ENCODE measurements at places on chromosomes 12 and 14.

DNA sequence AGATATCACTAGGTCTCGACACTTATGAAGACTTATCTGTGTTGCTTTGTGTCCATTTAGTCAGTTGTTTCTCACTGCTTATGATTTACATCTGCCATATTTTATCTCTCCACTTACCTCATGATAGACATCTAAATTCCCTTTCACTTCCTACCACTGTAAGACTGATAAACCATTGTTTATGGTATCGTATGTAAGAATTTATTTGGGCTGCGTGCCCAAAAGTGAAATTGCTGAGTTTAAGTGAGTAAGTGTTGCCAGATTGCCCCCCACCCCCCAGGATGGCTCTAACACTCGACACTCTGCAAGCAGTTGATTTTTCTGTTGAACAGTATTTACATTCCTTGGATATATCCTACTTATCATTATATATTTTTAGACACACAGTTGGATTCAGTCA lies 69.9 kb upstream of the MON2 start:
- DNase-seq: no peak

- DNase-seq: no peak
Measured at GRCh38 chr14:92496191-92496857, 17.3 kb upstream of the RIN3 start.

- DNase-seq: no peak
Measured at GRCh38 chr14:70398706-70399431, 18.0 kb downstream of the SYNJ2BP start.

GRCh38 chr14:29216268-29217232 lies 450.0 kb downstream of the FOXG1 start:
- no peak for DNase-seq

DNA sequence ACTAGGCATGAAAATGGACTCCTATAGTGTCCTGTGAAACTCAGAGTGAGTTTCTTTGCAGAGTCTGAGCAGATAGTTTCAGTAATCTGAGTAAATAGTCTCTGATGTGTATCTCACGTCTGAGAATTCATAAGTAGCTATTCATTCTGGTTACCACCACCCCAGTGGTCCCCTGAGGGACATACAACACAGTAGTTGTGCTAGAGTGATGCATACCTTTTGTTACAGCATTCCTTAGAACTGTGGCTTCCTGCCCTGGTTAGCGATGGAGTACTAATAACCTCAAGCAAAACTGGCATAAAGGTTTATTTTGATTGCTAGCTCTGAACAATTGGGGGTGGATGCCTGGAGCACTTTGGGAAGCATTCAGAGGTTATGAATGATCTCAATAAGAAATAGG lies 114.7 kb downstream of the DAAM1 start:
- DNase-seq: no peak

- no peak for DNase-seq
Measured at GRCh38 chr12:66270613-66271012, 31.7 kb upstream of the HELB start.

GRCh38 chr12:104648756-104649155 lies 192.0 kb downstream of the CHST11 start:
- DNase-seq: no peak

DNA sequence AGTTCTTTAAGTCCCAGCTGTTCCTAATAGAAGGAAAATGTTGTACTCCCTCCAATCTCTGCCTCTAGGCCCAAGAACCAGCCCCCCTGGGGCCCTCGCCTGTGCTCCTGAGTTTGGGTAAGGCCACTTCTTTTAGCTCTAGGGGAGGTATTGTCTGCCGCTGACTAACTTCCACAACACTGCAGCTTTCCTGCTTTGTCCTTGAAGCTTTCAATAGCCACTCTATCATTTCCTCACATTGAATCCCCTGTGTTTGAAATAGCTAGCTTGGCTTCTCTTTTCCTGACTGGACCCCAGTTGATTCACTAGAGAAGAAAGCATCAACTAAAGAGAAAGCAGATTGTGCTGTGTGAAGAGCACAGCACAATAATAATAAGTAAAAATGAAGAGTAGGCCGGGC lies 28.8 kb downstream of the KRT80 start:
- DNase-seq: no peak

DNA sequence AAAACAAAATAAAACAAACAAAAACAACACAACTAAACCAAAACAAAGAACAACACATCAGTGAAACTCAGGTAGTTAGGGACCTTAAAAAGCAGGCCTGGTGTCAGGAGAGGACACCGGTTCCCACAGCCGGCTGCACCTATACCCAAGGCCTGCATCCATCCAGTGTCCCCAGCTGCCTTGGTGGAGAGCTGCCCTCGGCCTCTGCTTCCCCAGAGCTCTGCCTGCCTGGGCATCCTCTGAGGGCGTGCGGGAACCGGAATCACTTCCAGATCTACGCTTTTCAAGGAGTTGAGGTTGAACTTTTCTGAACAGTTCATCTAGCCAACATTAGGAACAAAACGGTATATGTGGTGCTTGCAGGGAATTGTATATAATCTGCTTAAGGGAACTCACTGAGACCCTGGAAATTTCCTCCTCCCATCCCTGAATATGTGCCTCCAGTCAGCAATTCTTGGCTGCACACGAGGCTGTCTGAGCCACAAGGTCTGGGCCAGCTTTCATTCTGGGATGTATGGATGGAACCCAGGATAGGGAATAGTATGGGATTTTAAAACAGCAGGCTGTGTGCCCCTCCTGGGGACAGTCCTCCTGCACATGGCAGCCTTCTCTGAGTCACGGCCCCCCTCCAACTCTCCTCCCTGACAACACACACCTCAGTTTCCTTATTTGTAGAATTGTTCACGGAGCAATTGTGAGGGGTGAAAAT lies 319.0 kb upstream of the RTL1 start:
- DNase-seq: no peak

DNA sequence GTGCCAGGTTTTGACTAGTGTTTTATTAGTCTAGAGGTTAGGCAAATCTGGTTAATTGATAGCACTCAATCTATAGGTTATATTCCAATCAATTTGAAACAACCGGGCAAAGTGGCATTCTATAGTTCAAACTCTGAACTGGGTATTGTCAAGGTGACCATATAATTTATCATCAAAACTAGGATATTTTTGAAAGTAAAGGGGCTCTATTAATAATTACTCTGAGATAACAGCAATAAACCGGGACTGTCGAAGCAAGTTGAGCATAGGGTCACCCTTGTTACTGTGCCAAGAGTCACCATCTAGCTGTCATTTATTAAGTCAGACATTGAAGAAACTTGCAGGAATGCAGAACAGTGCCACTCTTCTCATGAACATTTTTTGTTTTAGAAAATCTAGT lies 321.2 kb downstream of the RAD51B start:
- no peak for DNase-seq

GRCh38 chr14:58977366-58977765 lies 211.1 kb upstream of the DAAM1 start:
- DNase-seq: no peak

DNA sequence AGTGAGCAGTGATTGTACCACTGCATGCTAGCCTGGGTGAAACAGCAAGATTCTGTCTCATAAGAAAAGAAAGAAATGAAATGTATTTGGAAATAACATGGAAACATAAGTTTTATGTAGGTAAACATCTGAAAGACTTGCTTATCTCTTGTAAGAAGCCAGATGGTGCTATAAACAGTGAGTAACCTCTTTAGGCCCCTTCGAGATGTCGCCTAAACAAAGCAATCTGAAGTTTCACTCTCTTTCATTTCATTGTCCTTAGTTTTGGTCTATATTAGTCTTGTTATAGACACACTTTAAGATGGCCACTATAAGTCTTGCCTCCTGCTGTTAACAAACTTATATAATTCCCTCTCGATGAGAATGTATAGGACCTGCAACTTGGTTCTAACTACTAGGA lies 472.6 kb upstream of the ATP2B1 start:
- DNase-seq: no peak

DNA sequence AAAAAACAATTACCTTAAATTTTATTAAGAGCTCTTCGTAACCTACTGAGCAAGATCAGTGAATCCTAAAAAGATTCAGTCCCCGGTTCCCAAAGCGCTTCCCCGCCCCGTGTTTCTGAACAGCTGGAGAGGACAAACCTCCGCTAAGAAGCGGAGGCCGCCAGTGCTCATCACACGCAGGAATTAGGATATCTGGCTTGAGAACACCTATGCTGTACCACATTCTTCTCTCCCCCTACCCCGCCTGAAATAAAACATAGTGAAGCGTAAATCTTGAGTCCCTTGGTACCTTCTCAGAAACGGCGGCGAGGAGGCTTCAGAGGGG lies 774 bp upstream of the WDR20 start:
- DNase-seq: no peak

- DNase-seq: no peak
Measured at GRCh38 chr12:83865431-83865830, 1047.2 kb downstream of the SLC6A15 start.

DNA sequence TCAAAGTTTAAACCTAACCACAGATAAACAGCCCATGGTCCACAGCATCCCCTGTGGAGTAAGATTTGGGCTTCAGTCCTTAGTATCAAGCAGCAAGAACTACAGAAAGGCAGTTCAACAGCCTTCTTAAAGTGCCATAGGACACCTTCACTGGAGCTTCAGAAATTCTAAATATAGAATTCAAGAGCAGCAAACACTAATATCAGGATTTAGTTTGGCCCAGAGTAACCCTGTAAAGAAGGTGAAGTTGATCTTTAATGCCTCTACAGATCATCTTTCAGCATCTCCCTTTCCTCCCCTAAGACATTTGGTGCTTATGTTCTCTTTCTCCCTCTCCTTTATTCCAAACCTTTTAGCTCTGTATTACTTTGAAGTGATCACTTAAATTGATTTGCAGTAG lies 59.5 kb upstream of the ARHGAP5 start:
- no peak for DNase-seq

- DNase-seq: no peak
Measured at GRCh38 chr12:13178568-13179210, 17.8 kb upstream of the EMP1 start.

DNA sequence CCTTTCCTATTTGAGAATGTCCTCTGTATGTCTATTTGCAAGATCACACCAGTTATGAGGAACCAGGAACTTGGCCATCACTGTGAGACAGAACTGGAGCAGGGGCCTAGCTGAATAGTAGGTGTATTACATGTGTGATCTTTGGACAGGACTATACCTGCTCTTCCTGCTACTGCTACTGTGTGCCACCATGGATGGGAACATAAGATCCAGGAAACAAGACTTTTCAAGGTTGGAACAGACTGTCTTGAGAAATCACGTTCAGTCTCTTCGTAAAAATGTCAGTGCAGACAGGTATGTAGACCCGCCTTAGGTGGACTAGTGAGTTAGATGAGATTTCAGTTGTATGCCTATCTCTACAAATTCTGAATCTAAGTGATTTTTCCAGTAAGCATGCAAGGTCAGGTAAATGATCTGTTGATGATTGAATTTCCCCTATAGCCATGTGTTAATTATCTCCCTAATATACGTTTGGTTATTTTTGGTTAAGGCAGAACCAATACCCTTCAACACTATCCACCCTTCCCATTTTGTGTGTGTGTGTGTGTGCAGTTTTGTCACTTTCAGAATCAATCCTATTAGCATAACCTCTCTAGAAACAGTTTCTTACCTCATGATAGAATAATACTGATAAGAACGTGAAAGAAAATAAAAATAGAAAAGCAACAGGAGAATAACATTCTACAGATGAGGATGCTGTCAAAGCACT lies 7.1 kb downstream of the A2M start:
- no peak for DNase-seq

GRCh38 chr14:34277191-34277590 lies 184.8 kb downstream of the SPTSSA start:
- DNase-seq: no peak

DNA sequence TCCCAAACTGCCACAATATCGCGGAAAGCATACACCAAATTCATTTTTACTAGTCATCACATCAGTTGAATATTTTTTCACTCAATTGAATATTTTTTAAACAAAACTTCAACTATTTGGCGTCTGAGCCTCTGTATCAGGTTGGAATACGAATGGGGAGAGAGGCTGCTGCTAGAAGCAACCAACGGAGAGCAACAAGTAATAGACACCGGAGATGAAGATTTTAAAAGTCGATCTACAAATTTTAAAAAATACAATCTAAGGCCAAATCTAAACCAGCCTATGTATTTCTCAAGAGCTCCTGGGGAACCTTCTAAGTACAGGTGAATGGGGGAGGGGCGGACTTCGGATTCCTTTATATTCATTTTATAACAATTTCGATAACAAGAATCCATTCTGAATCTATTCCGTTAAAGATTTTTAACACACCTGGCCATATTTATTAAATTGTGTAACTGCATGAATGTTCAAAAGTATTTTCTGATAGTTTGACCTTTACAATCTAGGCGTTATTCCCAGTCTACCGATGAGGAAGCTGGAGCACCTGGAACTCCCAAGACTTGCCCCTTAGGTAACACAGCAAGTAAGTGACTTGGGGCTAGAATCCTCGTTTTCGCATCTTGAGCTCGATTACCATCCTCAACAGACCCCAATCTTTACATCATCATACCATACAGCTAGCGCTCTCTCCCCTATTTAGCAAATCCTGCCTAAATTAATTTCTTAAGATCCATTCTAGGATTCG lies 1.2 kb downstream of the GNPNAT1 start:
- DNase-seq: no peak

- DNase-seq: peak; percentile 31
Measured at GRCh38 chr14:80055667-80056496, 155.4 kb downstream of the DIO2 start.

DNA sequence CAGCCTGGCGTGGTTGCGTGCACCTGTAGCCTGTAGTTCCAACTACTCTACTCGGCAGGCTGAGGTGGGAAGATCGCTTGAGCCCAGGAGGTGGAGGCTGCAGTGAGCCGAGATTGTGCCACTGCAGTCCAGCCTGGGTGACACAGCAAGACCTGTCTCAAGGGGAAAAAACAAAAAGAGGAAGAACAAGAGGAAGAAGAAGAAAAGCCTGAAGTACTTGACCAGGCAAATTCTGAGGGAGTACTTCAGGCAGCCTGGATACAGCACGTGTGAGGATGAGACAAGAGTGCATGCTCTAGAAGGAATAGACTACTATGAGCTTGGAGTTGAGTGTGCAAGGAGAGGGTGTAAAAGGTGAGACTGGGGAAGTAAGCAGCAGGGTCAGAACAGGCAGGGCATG lies 1.8 kb downstream of the GDF3 start:
- DNase-seq: no peak

GRCh38 chr12:90695415-90695814 lies 259.6 kb downstream of the CCER1 start:
- DNase-seq: no peak

DNA sequence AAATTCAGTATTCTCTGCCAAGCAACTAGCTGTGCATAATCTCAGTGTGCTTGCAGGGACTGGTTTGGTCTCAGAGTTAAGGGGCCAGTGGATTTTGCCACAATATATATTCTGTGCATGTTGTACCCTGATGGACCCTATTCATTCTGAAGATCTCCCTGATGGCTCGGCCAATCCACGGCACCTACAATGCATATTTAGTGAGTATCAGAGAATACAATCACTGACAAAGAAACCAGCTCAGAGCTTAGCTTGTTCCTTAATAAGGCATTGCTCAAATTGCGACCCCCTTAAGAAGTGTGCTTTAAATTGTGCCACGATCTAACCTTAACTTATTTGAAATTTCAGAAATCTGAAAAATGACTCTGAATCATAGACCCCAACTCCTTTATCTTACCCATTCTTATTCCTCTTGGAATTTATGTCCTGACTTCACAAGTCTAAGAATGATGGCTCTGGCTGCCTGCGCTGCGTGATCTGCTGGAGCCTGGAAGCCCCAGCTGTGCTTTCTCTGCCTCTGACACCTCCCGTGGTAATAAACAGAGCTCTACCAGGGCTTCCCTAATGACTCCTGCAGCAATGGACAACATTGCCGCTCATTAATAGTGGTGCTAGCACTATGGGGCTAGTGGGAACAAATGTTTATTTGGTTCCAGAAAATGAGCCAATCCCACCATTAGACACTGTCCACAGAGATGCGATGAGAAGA lies 9.0 kb upstream of the DCAF4 start:
- DNase-seq: no peak

All from ovary (tissue), 10 donors.